Stimulated activated CD4-positive, alpha-beta T cell treated with anti-CD3 and anti-CD28 coated beads, Interleukin-1b, Interleukin-23, amount 100 ng/mL, for 1 hour (primary cell): ENCODE measurements at places on chromosomes 5 and 9.

GRCh38 chr5:142783601-142784341 is 13.6 kb downstream of the ARHGAP26 start:
- DNase-seq: no peak

DNA sequence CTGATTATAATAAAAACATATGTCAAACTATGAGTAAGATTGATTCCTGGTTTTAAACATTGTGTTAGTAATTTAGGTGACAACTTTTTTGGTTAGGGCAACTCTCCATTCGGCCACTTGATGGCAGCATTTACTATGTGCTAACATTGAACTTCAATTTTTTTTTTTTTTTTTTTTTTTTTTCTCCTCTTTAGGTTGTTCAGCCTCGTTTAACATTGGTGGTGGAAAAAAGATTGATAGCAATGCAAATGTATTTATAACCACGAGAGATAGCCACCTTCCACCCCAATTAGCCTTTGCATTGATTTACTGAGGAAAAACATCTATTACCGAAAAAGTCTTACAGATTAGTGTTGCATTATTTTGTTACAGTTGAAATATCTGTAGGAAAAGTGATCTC is 159.1 kb downstream of the CSNK1G3 start:
- no peak for DNase-seq

DNA sequence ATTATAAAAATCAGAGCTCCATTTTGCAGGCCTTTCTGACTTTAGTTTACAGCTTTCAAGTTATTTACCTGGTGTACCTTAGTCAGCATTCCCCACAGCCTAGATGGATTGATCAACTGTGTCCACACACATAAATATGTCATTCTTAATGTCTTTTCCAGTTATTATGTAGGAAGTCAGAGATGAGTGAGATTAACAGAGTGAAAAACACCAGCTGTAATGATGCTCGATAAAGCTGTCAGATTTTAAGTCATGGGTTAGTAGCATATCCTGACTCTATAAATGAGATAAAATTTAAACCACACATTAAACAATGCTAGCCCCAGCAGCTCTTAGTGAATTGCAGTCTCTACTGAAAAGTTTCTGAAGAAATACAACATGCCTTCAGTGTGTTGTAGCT is 48.9 kb downstream of the NUDT12 start:
- DNase-seq: no peak

- DNase-seq: no peak
Observed at GRCh38 chr9:138072897-138073296, 195.3 kb downstream of the CACNA1B start.

GRCh38 chr5:135547590-135548254 is 12.0 kb upstream of the NEUROG1 start:
- no peak for DNase-seq

DNA sequence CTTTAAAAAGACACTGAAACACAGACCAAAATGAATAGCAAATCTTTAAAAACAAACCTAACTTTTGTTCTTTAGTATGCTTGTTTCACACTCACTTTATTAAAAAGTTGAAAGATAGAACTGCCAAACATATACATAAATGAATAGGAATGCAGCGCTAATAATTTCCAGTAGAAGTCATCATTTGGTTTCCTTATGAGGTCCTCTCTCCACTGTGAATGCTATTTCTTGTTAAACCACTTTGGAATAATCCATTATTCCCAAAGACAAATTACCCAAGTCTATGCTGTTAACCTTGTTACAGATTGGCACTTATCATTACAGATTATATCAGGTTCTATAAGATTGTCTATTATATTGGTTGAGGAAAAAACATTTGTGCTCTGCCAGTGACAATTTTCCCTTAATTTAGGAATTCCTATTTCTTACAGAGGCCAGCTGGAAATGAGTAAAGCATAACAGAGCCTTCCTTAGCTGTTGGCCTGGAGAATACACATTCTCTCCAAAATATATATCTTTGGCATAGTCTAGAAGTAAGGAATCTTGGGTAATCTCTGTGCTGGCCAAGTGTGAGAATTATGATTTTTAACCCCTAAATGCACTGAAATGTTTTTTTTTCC is 29.3 kb upstream of the MINAR2 start:
- DNase-seq: no peak

- no peak for DNase-seq
Observed at GRCh38 chr5:133938039-133938821, 30.2 kb downstream of the C5orf15 start.

DNA sequence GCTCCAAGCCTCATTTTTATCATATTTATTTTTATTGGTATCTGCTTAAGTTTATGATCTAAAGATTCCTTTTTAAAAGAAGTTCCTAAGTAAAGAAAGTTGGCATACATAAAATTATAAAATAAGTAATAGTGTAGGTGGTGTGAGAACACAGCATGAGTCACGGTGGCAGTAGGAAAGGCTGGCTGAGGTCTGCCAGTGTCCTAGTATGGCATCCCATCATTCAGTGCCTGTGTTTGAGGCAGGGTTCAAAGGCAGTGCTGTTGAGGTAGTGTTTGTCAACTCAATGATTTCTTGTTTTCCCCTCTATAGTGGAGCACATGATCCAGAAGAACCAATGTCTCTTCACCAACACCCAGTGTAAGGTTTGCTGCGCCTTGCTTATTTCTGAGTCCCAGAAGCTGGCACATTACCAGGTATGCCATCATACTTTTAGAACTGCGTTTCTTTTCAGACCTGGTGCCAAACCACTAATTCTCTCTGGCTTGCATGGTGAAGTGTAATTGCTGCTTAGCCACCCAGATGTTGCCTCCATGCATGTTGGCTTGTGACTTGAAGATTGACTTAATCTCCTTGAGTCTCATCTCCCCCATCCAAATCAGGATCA is 18.4 kb downstream of the ZNF346 start:
- no peak for DNase-seq

- no peak for DNase-seq
Observed at GRCh38 chr9:88947581-88948573, 43.4 kb upstream of the S1PR3 start.

- DNase-seq: no peak
Observed at GRCh38 chr9:30928045-30928444, 1456.4 kb upstream of the ACO1 start.

- no peak for DNase-seq
Observed at GRCh38 chr9:124537926-124538325, 30.7 kb upstream of the NR5A1 start.

DNA sequence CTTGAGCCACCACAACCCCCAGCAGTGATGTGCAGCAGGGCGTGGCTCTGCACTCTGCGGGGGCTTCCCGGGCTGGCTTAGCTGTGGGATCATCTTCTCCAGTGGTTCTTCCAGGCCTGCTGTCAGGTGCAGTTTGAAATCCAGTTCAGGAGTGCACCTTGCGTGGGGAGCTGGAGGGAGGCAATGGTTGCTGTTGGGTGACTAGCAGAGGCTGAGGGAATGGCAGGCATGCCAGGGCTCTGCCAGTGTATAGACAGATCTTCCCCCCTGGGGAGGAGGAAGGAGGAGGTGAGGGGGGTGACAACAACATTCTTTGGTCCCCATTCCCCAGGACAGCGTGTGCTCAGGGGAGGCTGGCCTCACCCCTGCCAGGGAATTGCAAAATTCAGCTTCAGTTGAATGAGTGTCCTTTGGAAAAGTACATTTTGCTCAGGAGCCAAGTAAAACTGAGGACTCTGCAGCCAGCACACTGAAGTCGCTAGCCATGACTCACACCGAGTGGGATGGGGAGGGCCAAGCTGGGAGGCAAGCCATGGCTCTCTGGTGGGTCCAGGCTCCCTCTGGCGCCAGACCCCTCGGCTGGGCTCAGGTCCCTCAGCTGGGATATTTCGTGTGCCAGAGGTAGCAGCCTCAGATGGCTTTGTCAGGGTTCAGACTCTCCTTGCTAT is 35.0 kb downstream of the ERGIC1 start:
- no peak for DNase-seq

- DNase-seq: no peak
Observed at GRCh38 chr5:68962757-68963484, 130.9 kb upstream of the SLC30A5 start.

DNA sequence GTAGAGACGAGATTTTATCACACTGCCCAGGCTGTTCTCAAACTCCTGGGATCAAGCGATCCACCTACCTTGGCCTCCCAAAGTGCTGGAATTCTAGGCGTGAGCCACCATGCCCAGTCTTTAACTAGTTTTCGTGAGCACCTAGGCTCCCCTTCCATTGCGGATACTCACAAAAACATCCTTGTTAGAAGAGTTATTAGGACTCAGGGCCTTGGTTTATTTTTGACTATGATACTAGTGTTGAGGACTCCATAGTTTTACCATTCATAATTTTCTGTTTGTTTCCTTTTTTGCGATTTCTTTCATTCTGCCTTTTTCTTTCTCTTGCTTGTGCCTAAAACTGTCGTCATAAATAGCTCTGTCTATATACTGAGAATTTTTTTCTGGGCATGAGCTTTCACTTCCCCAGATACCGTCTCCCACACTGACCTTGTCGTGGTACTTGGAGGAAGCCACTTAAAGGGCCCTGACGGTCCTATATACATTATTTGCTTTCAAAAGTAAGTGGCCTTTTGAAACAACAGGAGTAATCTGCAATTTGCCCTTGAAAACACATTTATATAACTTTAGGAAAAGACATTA is 5.2 kb downstream of the F2R start:
- DNase-seq: no peak

- DNase-seq: no peak
Observed at GRCh38 chr5:119031905-119032304, 39.0 kb upstream of the DMXL1 start.

DNA sequence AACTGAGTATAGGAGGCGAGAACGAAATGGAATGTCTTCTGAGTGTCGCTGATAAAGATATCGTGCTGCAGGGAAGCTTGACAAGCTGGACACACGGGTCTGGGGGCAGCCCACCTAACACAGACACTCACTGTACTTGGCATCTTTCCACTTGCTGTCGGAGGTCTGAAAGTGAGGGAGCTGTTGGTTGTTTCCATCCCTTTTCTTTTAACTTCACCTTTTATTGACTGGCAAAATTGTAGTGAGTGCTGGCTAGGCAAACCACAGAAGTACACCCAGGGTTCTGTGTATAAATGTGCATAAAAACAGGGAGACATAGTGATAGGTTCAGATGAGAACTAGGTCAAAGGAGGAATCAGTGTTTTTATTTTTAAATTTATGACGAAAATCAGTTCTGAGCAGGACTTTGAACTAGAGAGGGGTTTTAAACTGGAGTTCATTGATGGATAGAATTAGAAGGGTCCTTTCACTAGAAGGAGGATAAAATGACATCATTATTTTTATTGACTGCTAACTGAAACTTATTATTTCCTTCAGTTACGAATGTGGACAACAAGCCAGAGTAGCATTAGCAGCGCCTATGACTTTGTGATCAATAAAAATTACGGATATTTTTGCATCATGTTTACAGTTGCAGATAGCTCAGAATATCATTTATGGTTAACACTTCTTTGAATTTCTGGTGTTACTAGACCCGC is 817 bp downstream of the GAPVD1 start:
- no peak for DNase-seq

GRCh38 chr9:19660019-19660418 is 128.8 kb downstream of the SLC24A2 start:
- no peak for DNase-seq

DNA sequence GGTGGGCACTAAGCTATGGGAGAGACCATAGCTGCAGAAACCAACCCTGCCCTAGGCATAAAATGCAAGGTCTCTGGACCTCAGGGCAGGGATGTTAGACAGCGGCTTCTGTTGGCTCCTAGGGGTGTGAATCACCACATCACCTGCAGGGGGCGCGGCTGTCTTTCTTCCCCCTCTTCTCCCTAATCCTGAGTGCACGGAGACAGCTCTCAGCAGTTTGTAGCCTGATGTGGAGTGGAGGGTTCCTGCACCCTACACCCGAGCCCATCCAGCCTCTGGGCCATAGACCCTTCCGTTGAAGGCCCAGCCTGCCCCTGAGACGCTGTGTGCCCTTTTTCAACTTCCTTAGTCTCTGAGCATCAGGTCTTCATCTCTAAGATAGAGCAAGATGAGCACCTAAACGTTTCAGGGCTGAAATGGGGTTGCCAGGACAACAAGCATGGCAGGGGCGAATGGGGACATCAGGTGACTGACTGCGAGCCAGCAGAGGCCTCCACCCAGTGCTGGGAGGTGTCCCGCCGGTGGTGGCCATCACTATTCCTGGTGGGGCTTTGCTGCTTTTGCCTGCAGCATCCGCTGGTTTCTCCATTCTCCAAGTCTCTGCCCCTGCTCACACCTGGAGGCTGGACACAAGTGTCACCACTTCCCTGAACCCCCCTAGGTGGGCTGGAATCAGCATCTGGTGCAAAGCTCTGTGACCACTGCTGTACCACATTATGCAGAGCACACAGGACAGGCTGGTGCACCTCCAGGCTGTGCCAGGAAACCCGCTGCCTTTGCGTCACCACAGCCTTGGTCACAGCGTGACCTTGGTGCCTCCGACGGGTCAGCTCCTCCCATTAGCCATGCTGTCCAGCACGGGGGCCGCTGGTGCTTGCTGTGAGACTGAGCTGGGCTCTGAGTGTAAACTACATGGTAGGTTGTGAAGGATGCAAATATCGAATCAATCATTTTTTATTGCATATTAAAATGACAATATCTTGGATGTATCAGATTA is 2.5 kb upstream of the SEC16A start:
- peak; percentile 84 for DNase-seq

- no peak for DNase-seq
Observed at GRCh38 chr5:37837414-37838032, 2.3 kb downstream of the GDNF start.

DNA sequence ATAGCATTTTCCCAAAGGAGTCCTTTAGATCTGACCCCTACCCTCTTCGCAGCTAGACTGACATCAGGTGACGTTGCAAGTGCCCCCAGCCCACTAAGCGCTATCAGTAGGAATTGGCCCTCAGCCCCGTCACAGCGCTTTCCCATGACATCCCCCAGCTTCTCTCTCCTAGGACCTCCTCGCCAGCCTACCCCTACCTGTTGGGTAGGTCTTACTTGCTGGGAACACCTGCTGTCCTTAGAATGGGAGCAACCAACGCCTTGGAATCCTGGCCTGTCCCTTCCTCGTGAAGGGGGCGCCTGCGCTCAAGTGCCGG is 584 bp upstream of the PIP5K1B start:
- no peak for DNase-seq

DNA sequence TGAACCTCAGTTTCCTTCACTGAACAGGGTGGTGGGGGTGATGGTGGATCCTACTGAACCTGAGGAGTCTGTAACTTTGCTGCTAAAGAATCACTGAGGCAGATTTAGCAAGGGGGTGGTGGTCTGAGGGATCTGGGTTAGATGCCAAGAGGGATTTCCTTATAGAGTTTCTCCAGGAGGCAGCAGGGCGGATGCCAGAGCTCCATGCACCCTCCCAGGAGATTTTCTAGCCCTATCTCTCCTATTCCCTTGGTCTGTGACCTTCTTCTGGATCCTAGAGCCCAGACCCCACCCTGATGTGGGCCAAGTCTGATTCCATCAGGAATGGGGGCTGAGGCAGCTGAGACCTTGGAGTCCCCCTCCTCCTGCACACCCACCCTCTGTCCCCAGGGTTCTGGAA is 6.0 kb downstream of the PTGS1 start:
- no peak for DNase-seq

- no peak for DNase-seq
Observed at GRCh38 chr9:127546125-127546832, 65.8 kb upstream of the STXBP1 start.

DNA sequence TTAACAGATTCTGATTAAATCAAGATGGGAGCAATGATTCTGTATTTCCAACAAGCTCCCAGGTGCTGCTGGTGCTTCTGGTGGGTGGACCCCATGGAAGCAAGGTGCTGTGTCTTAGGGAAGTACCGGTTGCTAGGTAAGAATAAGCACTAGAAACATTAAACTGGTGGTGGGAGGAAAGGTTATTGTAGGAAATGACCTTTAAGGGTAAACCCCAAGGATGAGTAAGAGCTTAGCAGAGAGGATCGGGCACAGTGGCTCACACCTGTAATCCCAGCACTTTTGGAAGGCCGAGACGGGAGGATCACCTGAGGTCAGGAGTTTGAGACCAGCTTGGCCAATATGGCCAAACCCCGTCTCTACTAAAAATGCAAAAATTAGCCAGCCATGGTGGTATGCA is 16.2 kb upstream of the CREBRF start:
- DNase-seq: no peak
